ENCODE measurements at places on chromosomes 13 and 19.

GRCh38 chr13:109977212-109977968, 191.0 kb upstream of the IRS2 start:
- no peak for DNase-seq

- DNase-seq: no peak
These were observed 15.5 kb upstream of the RABAC1 start for GRCh38 chr19:41974652-41975051.

GRCh38 chr13:50708461-50708860, 135.0 kb downstream of the DLEU7 start:
- DNase-seq: no peak

GRCh38 chr19:55400281-55401087, 7.1 kb downstream of the UBE2S start:
- no peak for DNase-seq

Data from coronary artery (tissue), 2 donors.